Right atrium auricular region (tissue), 2 donors: ENCODE measurements at places on chromosomes 11 and 22.

GRCh38 chr11:130115218-130115617, 44.4 kb upstream of the ST14 start:
- DNase-seq = no peak

GRCh38 chr22:22928666-22929380, 41.2 kb downstream of the IGLL5 start:
- no peak for DNase-seq

GRCh38 chr11:112377946-112378345, 117.3 kb upstream of the PLET1 start:
- DNase-seq = no peak

GRCh38 chr11:57873196-57873911, 111.8 kb downstream of the CTNND1 start:
- no peak for DNase-seq

GRCh38 chr22:46031557-46031956, 54.6 kb upstream of the WNT7B start:
- no peak for DNase-seq
